ENCODE measurements at places on chromosomes 12 and 14.

- no peak for DNase-seq
Observed at GRCh38 chr12:125417446-125417845, 352.2 kb downstream of the AACS start.

DNA sequence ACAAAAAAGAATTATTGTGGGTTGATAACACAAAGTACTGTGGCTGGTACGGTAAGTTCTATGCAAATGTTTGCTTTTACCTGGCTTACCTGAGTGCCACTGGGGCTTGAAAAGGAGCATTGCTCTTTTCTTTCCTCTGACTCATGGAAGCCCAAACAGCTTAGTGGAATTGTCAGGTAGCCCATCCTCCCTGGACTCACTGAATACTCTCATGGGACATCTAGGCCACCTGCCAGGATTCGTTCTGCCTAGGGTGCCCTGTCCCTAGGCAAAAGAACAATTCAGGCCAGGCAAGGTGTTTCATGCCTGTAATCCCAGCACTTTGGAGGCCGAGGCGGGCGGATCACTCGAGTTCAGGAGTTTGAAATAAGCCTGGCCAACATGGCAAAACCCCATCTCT is 22.5 kb upstream of the YAF2 start:
- DNase-seq: no peak

DNA sequence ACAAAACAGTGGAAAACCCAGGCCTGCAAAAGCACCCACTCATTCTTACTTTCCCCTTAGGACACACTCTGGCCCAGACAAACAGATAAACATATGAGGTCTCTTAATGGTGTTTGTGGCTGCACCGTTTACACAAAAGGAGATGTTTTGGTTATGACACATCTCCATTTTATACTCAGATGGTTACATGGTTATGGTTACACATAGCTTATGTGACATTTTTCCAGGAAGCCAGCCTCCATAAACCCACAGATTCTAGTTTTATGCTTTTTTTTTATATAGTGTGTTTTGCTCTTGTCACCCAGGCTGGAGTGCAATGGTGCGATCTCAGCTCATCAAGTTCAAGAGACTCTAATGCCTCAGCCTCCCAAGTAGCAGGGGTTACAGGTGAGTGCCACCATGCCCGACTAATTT is 3.5 kb upstream of the KLRD1 start:
- no peak for DNase-seq

- no peak for DNase-seq
Observed at GRCh38 chr14:76729258-76729657, 32.0 kb upstream of the VASH1 start.

GRCh38 chr12:88993651-88994050 is 358.6 kb downstream of the DUSP6 start:
- DNase-seq: peak; percentile 55

DNA sequence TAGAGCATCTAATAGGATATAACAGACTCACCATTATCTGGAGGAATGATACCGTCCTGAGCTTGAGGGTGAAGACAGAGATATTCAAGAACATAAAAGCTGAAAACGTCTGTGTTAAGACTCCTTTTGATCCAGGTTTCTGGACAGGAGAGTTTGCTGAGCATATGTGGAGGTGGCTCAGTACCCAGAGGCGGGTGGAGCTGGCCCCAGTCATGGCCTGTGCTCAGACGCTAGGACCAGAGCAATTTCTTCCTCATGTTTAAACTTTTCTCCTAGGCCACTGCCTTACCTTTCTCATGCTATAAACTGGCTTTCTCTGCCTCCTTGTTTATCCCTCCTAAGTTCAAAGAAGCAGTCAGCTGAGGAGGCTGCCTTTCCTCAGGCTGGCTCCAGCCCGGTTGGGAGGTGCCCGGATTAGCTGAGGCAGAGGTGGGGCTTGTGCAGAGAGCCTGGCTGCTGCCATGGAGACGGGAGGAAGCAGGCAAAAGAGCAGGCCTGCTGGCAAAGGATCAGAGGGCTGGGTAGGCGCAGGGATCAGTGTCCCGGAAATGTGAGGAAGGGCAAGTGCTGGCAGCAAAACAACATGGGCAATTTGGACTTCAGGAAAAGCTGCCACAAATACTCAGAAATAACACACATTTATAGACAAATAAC is 13.7 kb downstream of the COA8 start:
- peak; percentile 67 for DNase-seq

GRCh38 chr12:68012712-68013111 is 23.5 kb downstream of the IFNG-AS1 start:
- DNase-seq: no peak

DNA sequence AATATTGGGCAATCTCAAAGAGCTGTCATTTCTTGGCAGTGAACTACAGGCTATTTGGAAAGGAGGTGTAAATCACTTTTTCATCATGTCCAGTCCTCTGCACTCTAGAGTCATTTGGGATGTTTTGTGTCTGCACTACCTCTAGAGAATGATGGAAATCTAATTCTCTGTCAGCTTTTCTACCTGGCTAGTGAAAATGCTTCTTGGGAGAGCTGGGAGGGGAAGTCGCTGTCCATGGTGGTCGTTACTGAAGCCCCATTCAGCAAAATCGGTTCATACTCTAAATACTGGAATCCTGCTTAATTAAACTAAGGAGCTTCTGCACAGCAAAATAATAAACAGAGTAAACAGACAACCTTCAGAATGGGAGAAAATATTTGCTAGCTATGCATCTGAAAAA is 251.8 kb downstream of the APAF1 start:
- no peak for DNase-seq

DNA sequence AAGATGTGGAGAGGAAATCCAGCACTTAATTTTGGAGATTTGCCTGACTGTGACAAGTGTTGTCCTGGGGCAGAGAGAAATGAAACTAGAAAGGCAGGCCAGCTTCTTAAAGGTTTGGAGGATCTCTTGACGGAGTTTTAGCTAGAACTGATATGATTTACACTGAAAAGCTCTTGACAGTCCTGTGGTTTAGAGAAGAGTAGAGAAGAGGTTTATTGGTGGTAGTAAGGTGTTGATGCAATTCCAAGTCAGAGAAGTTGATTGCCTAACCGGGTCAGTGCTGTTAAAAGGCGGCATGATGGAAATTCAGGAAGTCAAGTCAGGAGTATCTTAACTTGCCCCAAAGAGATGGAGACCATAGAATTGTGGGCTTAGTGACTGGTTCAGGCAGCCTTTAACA is 89.0 kb upstream of the TRAF3 start:
- no peak for DNase-seq

- DNase-seq: no peak
Observed at GRCh38 chr12:85697003-85697402, 139.2 kb downstream of the RASSF9 start.

- no peak for DNase-seq
Observed at GRCh38 chr12:88866881-88867280, 286.6 kb upstream of the KITLG start.

GRCh38 chr12:26153421-26154154 is 28.8 kb upstream of the BHLHE41 start:
- no peak for DNase-seq

All from midbrain (tissue), 1 donor.